ENCODE measurements at places on chromosomes 7 and 10.

- DNase-seq = no peak
These were observed 75.3 kb downstream of the GAD2 start for GRCh38 chr10:26291721-26292480.

- DNase-seq = peak; percentile 82
These were observed 752 bp upstream of the CAMK2G start for GRCh38 chr10:73875139-73875475.

- DNase-seq = no peak
These were observed 161.9 kb upstream of the PTER start for GRCh38 chr10:16274911-16275310.

DNA sequence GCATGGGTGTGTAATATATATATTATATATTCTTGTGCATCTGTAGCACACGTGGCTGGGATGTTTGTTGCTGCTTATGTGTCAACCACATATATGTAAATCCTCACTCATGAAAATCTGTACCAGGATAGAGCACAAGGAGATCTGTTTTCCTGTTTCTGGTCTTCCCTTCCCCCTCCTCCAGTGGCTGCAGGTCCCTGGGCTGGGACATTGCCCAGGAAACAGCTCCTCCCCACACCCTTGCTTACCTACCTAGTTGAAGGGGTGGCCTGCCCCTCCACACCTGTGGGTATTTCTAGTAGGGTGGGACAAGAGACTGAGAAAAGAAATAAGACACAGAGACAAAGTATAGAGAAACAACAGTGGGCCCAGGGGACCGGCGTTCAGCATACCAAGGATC, 2.2 kb downstream of the SFXN3 start:
- no peak for DNase-seq

GRCh38 chr7:34806831-34807230, 148.8 kb downstream of the NPSR1 start:
- DNase-seq = no peak

DNA sequence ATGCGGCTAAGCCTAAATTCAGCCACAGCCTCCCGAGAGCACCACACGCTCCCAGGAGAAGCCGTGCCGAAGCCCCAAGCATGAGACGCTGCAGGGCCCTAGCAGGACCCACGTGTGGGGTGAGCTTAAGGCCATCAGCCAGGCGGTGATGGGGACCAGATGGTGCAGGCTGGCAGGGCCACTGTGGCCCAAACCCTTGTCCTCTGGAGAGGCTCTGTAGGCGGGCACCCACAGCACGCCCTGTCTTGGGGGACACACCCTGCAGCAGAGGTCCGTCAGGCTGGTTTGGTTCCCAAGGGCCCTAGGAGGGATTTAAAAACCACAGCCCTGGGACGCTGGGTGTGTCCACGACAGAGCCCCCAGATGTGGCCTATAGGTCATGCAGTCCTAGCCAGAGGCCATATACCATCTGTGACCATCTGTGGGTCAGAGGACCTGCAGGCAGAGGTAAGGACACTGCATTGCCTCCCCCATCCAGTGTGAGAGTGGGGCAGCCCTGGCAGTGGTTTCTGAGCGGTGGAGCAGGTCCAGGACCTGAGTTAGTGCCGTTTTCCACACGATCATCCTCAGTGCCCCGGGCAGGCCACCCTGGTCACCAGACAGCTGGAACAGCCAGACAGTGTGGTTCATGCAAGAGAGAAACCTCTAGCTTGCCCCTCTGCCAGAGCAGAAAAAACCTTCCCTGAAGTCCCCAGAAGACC, 39.6 kb upstream of the INPP5A start:
- DNase-seq = no peak

GRCh38 chr7:146720195-146720594, 603.6 kb downstream of the CNTNAP2 start:
- DNase-seq = no peak

DNA sequence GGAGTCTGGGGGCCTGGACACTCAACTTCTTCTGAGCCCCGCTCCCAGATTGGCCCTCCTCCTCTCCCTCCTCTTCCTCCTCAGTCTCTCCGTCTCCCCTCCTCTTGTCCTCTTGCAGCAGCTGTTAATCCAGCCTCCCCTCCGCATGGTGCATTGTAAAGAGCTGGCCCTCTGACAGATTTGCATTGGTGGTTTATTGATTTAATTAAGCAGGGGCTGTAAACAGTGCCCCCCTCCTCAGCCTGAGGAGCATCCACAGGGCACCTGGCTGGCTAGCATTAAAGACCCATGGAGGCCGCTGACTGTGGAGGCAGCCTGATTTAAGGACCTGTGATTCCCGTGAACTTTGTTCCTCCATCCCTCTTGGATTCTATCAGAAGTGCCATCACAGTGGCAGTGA, 28.9 kb upstream of the PCBD1 start:
- DNase-seq = no peak

DNA sequence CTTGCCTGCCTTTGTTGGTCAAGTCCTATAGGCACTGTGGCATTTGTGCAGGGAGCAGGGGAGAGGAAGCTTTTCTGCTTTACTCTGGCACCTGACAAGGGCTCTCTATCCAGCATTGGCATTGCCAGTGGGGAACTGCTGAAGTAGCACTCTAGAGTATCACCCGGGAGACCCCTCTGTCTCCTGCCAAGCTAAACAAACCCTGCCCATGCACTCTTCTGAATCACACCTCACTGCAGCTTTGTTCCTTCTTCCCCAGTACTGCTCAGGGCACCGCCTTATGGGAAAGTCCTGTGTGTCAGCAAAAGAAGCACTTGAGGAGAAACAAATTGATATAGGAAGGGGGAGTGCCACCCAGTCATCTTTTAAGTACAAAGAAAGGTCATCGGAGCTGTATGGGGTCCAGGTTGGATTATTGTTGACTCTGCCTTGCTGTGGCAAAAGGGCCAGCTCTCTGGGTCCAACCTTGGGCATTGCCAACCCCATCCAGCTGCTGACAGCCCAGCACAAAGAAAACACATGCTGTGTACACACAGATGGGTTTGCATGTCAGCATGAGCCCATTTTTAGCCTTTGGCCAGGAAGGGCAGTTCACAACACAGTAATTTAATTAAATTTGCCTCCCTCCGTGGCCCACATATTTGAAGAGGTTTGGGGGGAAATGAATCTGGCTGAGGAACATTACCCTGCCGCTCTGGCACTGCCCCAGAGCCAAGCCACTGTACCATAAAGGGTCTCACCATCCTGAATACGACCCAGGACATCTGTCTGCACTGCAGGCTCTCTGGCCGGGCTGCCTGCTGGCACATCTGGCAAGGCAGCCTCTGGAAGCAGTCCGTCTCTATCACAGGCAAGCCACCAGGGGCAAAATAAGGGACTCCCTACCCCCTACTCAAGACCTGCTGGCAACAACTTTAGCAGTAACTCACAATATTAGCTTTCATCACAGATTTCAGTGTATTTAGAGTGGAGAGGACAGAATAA, 13.1 kb downstream of the LRRC4 start:
- DNase-seq = no peak

DNA sequence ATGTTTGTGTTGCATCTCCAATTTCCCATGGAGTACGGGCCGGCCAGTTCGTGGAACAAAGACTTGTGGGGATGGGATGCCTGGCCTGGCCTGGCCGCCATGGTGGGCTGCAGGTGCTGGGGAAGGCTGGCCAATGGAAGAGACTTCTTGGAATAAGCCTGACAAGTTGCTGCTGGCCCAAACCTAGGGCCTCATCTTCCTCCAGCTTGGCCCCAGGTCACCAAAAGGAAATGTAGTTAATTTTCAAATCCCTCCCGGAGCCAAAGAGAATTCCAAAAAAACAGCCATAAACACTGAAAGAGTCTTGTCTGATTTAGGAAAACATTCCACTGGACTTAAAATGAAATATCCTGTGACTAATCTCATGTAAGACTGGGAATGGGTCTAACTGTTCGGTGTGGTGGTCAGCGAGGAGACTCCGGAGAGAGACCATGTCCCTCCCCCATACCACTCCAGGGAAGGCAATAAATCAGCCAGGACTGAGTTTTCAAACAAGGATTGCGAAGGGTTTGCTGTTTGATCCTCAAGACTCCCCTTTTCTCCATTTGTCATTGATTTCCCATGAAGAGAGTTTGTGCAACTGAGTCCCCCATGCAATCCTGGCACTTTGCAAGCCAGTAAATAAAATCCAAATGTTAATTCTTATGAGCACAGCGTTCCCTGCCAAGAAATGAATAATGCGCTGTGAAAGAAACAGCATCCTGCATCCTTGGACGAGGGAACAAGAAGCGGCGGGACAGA, 128.7 kb upstream of the HABP2 start:
- no peak for DNase-seq

DNA sequence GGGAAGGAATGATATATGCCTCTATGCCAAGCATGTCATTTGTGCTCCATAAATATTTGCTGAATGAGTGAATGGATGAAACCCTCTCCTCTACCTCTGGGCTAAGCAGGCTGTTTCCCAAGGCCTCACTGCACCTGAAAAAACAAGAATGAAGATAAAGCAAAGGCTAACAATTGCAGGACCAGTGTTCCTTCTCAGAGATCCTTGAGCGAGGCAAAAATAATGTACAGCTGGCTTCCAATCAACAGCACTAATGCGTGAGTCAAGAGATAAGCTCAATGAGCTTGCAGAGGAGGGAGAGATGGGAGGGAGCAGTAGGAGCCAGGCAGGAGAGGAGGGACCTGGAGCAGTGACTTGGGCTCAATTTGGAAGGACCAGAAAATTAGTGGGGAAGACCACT, 144.5 kb upstream of the NFE2L3 start:
- no peak for DNase-seq

GRCh38 chr10:96606946-96607345, 20.1 kb upstream of the TM9SF3 start:
- no peak for DNase-seq

- no peak for DNase-seq
These were observed 475 bp upstream of the NRBF2 start for GRCh38 chr10:63132651-63133055.

DNA sequence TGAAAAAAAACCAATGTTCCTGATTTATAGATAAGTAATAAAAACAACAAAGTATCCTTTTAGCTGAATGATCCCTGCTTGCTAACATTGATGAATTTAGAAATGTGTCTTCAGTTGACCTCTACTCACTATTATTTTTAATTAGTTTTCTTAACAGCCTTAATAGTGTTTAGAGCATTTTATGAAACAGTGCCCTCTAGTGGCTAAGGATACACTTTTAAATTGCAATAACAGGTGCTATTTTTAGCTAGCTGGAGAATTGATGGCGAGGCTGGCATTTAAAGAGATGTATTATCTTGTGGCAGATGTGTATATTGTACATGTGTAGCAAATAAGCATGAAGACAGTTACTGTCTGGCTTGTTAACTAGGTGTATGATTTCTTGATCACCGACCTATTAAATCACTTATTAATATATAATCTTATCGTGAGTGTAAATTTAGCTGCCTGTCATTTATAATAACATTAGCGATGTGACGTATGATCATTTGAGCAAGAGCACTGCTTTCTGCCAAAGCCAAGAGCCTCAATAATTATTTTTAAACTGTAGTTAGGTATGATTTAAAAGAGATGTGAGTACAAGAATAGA, 451.9 kb downstream of the DPP6 start:
- peak; percentile 4 for DNase-seq

GRCh38 chr7:126750207-126750911, 502.4 kb downstream of the GRM8 start:
- no peak for DNase-seq

- no peak for DNase-seq
These were observed 14.0 kb downstream of the OR9A4 start for GRCh38 chr7:141930211-141930610.

GRCh38 chr10:78744491-78745090, 324.2 kb upstream of the ZMIZ1 start:
- DNase-seq = no peak

- DNase-seq = peak; percentile 11
These were observed 570 bp downstream of the BMS1 start for GRCh38 chr10:42783181-42783549.

DNA sequence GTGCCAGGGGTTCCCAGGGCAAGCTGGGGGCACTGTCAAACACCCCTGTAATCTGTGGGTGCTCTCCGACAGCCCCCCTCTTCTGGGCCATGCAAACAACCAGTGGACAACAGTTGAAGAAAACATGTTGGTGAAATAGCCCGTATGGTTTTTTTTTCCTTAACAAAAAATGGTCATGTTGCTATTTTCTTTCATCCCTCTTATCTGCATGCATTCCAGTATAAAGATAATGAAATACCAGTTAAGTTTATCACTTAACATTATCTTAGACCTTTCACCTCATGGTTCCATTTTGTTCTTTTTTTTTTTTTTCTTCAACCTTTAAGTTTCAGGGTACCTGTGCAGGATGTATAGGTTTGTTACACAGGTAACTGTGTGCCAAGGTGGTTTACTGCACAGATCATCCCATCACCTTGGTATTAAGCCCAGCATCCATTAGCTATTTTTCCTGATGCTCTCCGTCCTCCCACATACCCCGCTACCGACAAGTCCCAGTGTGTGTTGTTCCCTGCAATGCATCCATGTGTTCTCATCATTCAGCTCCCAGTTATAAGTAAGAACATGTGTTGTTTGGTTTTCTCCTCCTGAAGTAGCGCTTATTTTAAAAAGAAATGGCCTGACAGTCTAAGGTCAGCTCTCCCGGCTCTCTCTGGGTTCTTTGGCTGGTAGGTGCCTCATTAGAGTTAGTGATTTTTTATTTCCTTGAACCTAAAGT, 110.1 kb downstream of the NRP1 start:
- no peak for DNase-seq

- no peak for DNase-seq
These were observed 14.3 kb downstream of the PCBD1 start for GRCh38 chr10:70874061-70874460.

GRCh38 chr7:594920-595620, 75.4 kb upstream of the PDGFA start:
- DNase-seq = no peak

- no peak for DNase-seq
These were observed 33.5 kb downstream of the SH2B2 start for GRCh38 chr7:102320181-102320580.

DNA sequence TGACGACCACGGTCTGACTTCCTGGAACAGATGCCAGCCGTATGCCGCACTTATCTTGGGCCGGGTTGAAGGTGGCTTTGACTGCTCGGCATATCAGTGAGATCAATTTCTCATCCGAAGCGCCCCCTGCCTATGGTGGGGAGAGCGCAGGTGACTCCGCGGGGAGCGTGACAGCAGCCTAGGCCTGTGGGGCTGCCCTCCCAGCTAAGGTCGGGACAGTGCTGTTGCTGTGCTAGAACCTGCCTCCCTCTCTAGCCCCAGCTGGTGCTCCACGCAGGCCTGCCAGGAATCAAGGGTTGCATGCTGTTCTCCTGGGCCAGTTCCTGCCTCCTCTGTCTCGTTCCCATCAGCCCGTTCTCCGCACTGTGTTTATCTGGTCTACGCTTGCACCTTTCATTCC, 49.8 kb downstream of the PODXL start:
- no peak for DNase-seq

- DNase-seq = no peak
These were observed 99.1 kb downstream of the UNCX start for GRCh38 chr7:1331561-1332467.

DNA sequence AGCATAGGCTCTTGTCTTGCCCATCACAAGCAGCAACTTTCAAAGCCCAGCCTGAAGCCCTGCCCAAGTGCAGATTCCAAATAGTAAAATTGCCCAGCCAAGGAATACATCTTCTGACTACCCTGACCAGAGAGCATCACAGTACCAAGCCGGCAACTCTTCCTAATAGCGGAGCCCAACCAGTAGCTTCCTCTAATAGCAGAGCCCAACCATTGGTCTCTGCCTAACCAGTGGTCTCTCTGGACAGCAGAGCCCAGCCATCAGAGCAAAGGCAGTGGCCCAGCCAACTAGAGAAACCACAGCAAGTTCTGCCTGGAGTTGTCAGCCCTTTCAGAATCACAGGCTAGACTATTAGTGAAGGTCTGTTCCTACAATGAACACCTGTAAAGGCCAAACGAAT, 285.6 kb downstream of the HGF start:
- no peak for DNase-seq
